Uterus (tissue), 4 donors: ENCODE measurements at places on chromosomes 12 and 14. TPM values are rescaled to one million over a fixed set of nuclear protein-coding genes. Genes with fewer than 3 reads are reported as not detected.

TXNRD1 gene
- total RNA-seq = 141 TPM

POTEG gene
- not detected for total RNA-seq

DNA sequence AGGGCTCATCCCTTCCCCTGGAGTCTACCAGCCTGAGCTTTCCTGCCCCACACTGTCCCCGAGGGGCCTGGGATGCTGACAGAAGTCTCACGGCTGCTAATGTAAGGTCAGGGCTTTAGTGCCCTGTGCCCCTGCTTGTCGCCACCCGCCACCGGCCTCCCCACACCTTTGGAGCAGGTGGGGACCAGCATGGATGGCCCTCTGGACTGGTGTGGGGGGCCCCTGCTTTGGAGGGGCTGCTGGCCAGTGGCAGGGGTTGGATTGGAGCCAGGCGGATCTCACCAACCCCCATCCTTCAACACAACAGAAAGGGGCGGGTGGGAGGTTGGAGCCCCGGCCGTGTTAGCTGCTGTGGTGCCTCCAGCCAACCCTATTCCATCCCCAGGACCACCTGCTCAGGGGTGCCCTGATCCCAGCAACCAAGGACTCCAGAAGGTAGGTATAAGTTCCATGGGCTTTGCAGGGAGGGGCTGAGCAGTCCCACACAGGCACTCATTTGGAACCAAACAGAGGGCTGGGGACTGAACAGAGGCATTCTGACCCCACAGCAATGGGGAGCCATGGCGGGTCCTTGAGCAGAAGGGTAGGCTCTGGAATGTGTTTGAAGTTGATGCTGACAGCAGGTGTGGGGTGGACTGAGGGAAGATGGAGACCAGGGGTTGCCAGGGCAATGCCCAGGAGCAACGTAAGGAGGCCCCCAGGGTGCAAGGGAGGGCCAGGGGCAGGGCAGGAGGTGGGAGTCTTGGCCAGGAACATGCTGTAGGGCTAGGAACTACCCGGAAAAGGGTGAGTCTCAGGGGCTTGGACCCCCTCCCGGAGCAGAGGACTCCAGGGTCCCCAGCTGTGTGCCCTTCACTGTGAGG, 145.1 kb upstream of the C14orf180 start:
- H3K4me1 ChIP-seq = peaks cover 7% of the 10 kb centered on the region
- no peak overlapping the region for H3K27ac ChIP-seq

- H3K27me3 ChIP-seq = no peaks in the 10 kb centered on the region
- H3K27ac ChIP-seq = no peak overlapping the region
- H3K4me1 ChIP-seq = no peaks in the 10 kb centered on the region
- no peak overlapping the region for H3K4me3 ChIP-seq
- no peaks in the 10 kb centered on the region for H3K36me3 ChIP-seq
- no peak for DNase-seq
Observed at GRCh38 chr12:116366456-116366776, 88.9 kb upstream of the MED13L start.

- DNase-seq = no peak
- H3K4me1 ChIP-seq = no peaks in the 10 kb centered on the region
Observed at GRCh38 chr14:58327019-58327418, 28.7 kb downstream of the ARID4A start.

DNA sequence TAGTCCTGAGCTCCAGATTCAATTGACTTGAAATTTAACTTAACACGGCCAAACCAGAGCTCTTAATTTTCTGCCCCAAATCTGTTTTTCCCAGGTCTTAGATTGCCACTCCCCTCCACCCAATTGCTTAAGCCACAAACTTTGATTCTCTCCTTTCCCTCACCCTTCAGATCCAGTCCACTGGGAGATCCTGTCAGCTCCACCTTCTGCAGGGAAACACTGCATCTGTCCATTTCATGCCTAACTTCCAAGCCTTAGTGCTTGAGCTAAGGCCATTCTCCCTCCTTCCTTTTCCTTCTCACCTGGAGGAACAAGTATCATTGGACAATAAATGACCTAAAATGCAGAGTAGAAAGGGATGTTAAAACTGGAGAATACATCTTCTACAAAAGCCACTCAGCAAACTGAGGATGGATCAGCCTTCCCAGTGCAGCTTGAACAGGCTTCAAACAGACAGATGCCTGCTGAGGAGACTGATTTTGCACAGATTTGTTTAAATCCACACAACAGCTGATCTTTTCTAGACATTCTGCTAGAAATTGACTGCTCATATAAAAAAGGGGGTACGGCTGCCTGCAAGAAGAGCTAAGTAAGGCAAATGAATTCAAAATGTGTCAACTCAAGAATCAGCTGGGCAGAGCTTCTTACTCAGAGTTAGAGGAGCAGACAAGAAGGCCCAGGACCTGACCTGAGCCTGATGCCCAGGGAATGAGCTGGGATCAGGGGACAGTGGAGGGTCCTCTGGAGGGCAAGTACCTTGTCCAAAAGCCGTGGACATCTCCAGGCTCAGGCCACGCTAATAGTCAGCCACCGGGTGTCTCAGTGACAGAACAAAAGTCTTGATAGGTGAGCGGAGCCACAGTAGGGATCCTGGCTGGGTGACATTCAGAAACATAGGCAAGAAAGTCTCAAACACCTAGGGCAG, 81.3 kb upstream of the RIC8B start:
- no peaks in the 10 kb centered on the region for H3K36me3 ChIP-seq
- H3K27me3 ChIP-seq = no peaks in the 10 kb centered on the region
- DNase-seq = no peak
- H3K4me3 ChIP-seq = no peak overlapping the region
- no peak overlapping the region for H3K27ac ChIP-seq
- no peaks in the 10 kb centered on the region for H3K4me1 ChIP-seq
